ENCODE measurements at places on chromosomes 6 and 20.

DNA sequence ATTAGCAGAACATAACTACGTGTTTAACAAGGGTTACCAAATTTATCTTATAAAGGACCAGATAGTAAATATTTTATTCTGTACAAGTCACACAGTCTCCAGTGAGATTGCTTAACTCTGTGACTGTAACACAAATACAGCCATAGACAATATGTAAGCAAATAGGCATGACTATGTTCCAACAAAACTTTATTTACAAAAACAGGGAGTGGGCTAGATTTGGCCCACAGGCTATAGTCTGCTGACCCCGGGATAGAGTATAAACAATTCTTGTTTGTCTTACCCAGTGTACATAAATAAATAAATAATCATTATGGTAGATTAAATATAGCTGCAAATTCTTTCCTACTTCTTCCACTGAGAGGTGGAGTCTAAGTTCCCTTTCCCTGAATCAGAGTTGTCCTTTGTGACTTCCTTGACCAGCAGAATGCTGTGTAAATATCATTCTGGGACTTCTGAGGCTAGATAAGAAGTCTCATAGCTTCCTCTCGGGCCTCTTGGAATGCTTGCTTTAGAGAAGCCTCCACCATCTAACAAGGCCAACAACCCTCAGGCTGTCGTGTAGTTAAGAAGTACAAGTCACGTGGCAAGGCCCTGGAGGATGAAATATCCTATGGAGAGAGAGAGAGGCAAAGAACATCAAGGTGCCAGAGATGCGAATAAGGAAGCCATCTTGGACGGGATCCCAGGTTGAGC is 59.1 kb upstream of the TMEM244 start:
- DNase-seq = no peak

DNA sequence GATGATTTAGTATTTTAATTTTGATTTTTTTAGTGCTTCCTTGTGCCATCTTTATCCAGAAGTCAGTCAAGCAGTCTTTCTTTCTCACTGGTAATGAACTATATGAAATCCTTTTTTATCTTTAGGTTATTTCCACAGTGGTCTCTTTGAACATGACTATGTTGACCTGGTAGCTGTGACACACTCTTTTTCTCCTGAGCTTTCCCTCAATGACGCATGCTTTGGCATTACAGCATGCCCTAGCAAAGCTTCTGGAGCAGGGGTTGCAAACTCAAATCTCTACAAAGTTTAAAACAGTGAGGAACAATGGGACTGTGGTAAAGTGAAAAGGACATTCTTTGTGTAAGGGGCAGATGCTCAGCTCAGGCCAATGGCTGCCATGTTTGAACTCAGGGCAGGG is 4.5 kb upstream of the PLAGL1 start:
- DNase-seq = no peak

GRCh38 chr6:49764571-49765236 is 20.5 kb upstream of the CRISP3 start:
- no peak for DNase-seq

DNA sequence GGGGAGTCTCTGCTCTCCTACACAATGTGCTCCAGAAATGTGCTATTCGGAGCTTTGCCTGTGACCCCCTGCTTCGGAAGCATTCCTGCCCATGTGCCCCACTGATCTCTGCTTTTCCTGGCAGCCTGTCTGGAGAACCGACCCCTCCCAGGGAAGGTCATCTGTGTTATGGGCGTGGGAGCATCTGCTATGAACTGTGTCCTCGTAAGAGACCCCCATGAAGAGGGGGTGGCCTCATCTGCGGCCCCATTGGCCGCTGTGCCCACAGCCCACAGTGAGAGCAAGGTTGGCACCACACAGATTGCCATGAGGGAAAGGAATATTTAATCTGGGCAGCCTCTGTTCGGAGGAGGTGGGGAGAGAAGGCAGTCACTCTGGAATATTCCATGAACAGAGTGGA is 32.7 kb upstream of the IRF4 start:
- no peak for DNase-seq

GRCh38 chr6:79898076-79898475 is 49.3 kb downstream of the ELOVL4 start:
- DNase-seq = no peak

DNA sequence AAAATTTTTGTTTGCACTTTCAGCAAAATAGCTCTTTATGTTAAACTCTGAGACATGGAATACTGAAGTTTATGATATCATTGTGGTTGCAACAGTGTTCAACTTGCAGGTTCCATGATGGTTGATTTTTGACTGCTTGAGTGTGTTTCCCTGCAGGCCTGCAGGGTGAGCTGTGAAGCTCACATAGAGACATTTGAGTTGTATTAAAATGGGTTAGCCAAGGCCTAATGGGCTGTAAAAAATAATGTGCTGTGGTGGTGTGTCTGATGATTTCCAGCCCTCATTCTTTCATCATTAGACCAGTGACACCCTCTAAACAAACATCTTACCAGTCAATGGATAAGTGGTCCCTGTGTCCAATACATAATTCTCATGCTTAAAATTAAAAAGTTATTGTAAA is 321.4 kb downstream of the FARS2 start:
- DNase-seq = no peak

- DNase-seq = no peak
Observed at GRCh38 chr20:19944772-19945459, 72.2 kb upstream of the NAA20 start.

DNA sequence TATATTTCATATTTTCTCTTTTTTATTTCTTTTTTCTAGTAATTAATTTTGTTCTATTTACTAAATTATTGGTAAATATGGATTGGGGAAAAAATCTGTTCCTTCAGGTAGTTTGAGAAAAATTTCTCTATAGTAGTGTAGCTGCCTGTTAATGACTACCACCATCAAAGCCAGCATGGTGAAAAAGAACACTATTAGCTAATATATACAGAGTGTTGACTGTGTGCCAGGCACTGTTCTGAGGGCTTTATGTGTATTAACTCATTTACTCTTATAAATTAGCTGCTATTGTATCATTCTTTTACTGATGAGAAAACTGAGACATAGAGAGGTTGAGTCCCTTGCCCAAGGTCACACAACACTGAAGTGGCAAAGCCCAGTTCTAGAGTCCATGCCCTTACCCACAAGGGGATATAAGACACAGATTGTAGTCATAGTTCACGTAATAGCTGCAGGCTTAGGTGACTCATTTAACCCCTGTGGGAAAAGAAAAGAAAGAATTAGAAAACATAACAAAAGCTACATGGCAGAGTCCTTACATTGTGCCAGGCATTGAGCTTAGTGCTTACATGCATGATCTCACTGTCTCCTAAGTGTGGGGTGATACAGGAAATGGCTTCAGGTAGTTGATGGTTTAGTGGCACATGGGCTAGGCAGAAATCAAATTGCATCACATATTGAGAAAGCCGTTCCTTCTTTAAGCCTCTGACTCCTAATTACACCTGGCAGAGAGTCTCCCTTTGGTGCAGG is 12.2 kb upstream of the AKIRIN2 start:
- no peak for DNase-seq

DNA sequence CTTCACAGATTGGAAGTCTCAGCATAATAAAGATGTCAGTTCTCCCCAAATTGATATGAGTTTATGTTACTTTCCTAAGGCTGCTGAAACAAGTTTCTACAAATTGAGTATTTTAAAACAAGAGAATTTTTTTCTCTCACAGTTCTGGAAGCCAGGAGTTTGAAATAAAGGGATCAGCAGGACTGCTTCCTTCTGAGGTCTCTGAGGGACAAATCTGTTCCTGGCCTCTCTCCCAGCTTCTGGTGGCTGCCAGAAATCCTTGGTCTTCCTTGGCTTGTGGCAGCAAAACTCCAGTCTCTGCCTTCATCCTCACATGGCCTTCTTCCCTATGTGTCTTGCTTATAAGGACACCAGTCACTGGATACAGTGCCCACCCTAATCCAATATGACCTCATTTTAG is 136.1 kb downstream of the TFAP2A start:
- no peak for DNase-seq

DNA sequence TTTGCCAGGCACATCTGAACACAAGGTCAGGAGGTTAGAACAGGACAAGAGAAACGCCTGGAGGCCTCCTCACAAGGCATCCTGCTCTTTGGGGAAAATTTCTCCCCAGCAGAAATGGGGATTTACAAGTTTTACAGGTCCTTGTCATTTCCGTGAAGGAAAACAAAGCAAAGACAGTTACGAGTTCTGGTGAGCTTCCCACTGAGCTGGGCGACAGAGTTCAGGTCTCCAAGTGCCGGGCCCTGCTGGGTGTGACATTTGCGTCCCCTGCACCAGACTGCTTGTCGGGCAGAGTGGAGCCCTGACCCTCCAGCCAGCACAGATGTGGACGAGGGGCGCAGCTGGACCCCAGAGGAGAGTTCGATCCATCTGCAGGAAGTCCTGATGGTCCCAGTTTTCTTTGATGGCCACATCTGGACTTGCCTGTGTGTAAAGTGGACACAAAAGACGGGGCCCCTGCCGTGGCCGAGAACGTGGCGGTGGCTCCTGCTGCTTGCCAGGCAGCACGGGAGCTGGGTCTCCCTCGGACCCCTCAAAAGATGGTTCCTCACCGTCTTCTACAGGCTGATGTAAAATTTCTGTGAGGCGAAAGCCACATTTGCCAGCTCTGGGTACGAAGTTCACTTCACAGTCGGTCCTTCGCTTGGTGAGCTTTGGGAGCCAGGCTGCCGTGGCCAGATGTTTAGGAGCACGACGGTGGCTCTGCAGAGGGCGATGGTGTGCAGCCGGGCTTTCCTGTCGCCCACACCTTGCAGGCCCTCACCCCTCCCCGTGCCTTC is 5.2 kb upstream of the ADRM1 start:
- DNase-seq = no peak

- DNase-seq = peak; percentile 3
Observed at GRCh38 chr6:71533939-71534379, 245.3 kb downstream of the OGFRL1 start.

- DNase-seq = no peak
Observed at GRCh38 chr20:4721719-4722118, at the start of gene PRND. Gene PRND (plus strand): TSS chr20:4721909. CDS start chr20:4724552, 2,643 bp downstream.

GRCh38 chr20:51953731-51954340 is 151.5 kb upstream of the SALL4 start:
- no peak for DNase-seq

DNA sequence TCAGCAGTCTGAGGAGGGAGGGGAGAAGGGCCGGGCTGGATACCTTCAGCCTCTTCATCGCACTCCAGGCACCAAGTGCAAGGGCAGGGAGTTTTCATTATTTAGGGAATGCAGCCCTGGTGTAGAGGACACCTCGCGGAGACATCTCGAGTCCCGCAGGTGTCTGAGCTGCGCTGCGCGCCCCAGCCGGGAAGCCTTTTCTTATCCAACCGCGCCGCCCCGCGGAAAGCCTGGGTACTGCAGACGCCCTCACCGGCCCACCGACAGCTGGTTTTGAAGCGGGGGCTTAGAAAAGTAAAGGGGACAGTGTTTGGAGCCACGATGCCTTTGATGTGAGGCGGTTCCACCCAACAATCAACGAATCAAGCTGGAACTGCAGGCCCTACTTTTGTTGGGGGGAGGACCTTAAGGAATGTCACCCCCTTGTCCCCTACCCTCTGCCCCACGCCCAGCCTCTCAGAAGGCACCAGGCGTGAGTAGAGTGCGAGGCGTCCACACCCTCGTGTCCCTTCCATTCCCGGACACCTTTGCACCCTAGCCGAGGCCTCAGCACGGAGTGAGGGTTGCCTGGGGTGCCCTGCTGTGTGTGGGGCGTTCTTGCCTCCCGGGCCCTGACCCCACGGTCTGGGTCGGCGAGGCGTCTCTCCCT is 8.6 kb downstream of the NKX2-2 start:
- peak; percentile 10 for DNase-seq

DNA sequence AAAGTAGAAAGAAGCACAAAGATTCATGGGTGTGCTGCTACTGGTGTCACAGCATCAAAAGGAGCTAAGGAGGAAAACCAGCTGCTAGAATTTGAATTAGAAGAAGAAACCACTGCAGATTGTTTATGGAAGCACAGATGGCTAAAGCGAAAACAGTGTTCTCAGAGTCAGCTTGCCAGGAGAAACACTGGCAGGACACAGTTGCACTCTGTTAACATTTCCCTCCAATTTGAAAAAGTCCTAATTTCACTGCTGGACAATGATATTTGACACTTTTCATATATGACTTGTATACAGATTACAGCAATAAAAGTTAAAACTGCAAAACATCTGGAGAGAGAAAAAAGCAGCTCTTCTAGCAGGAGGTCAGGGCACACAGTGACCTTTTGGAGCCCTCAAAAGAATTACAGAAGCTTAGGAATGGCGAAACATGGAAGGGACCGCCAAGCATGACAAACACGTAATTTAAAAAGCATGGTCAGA is 314.5 kb downstream of the COL12A1 start:
- DNase-seq = no peak

- no peak for DNase-seq
Observed at GRCh38 chr6:1864496-1864895, 254.8 kb downstream of the FOXC1 start.

DNA sequence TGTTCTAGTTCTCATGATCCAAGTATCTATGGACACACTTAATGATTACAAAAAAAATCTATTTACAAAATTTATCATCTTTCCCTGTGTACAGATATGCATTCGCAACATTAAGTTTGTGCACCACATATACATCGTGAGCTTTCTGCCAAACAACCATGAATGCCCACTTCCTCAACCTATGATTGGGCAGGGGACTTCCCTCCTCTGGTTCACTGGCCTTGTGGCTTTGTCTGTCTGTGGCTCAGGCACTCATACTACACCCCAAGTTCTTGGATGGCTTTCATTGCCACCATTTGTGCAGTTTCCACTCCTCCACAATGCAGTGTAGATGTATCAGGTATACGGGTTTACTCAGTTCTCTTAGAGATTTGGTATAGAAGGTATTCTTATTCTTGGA is 74.9 kb downstream of the HS3ST5 start:
- no peak for DNase-seq

DNA sequence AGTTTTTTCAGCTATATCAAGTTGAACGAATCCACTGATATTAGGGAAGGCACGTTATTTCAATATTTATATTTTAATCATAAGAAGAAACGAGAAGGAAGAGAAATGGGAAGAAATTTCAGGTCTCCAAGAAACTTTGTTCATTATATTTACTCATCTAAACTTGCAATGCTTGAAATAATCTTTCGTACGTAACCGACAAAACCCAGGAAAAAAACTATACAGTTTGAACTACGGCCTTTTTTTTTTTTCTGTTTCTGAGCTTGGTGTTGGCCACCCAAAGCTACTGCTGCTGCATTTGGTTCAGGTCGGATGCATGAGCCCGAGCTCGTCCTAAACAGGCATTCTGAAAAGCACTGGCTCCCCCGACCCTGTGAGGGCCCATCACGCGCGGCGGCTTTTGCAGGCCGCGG is 548 bp downstream of the PERP start:
- no peak for DNase-seq

DNA sequence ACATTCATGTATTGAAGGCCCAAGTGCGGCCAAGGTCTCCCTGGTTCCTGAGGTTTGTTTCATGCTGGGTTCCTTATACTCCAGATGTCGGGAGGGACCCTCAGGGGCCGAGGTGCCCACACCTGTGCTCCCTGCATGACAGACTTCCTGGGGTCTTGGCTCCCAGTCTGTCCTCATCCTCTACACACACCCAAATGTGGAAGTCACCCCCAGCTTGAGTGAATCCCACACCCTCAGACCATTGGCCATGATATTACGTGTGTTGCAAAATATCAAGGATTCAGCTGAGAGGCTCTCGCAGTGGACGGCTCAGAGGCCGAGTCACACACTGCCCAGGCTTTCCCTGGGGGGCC is 82.2 kb upstream of the DUSP22 start:
- no peak for DNase-seq

Measured in NCI-H1694 treated with DMSO at 0.1 percent for 48 hours (cell line).